ENCODE measurements at places on chromosomes 3 and 15.

GRCh38 chr15:43246261-43246774 is 20.4 kb downstream of the TGM5 start:
- no peak for DNase-seq

- no peak for DNase-seq
These were observed at the start of gene HYAL2 for GRCh38 chr3:50322386-50323091. Gene HYAL2, minus strand, starts transcription at chr3:50322745. Its CDS starts 2,256 bp downstream, at chr3:50320489.

- DNase-seq: no peak
These were observed 70.5 kb upstream of the PPIB start for GRCh38 chr15:64233299-64233698.

- DNase-seq: no peak
These were observed 58.0 kb upstream of the FURIN start for GRCh38 chr15:90810354-90810753.

- no peak for DNase-seq
These were observed 190.9 kb downstream of the ADAMTS9 start for GRCh38 chr3:64496786-64497490.

DNA sequence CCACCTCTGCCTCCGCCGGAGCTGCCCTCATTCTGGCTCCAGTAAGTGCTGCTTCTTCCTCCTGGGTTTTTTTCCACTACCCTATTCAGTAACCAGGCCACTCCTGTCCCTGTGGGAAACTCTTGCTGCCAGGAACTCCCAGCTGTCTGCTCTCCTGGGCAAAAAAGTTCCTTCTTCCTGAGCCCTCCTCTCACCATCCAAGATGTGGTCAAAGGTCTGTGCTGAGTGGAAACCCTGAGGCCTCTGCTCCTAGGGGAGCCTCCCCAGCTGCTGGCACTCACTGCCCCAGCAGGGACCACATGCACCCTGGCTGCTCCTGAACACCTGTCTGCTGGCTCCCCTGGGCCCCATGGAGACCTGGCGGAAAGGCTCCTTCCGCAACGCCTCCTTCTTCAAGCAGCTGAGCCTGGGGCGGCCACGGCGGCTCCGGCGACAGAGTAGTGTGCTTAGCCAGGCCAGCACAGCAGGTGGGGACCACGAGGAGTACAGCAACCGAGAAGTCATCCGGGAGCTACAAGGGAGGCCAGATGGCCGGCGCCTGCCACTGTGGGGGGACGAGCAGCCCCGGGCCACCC is 454 bp downstream of the C15orf62 start:
- no peak for DNase-seq

- no peak for DNase-seq
These were observed 22.0 kb downstream of the RBP1 start for GRCh38 chr3:139517321-139518065.

DNA sequence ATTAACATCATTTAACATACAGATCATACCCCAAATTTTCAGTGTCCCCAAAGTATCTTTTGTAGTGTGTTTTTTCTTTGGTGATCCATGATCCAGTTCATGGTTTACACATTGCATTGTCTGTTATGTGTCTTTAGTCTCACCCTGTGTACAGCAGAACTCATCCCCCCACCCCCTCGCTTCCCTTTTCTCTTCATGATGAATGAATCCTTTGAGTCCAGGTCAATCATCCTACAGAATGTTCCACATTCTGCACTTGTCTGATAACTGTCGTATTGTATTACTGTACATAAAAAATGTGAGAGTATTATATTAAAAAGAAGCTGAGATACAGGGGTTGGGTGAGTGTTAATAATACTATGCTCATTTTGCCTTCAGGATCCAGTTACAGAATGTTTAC is 14.6 kb upstream of the NIT2 start:
- no peak for DNase-seq

- DNase-seq: no peak
These were observed 18.9 kb upstream of the SEMA5B start for GRCh38 chr3:123046262-123047061.

DNA sequence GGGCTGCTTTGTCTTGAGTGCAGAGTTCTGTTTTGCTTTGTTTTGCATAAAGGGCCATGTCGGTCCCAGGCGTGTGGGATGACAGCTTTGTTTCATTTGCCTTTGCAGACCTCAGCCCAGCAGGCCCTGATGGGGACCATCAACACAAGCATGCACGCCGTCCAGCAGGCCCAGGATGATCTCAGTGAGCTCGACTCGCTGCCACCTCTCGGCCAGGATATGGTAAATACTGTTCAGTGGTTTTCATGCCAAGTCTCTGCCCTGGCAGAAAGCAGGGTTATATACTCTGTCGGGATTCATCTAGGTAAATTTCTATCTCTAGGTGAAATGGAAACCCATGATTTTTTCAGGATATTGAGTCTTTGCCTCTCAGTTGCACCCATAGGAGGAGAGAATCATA is 343.9 kb upstream of the TPM1 start:
- DNase-seq: no peak

DNA sequence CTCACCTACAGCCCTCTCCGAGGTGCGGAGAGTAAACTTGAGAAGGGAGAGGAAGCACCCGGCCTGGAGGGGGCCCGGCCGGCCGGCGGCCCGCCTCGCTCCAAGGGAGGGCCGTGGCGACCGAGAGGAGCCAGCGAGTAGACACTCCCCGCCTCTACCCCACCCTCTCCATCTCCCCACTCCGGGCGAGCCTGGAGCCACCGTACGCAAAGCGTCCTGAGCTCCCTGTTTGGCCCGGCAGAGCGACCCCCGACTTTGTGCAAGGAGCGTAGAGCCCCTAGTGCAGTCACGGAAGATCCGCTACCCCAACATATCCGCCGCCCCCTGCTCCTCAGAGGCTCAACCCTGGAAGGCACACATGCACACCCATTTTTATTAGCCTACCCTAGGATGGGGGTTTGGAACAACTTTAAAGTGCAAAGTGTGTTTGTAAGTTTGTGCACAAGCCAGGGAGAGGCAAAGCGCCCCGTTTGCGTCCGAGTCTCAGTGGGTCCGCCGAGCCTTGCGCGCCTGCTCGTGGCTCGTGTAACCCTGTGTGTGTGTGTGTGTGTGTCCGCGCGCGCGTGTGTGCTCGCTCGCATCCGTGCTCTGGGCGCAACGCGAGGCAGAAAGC is 508 bp upstream of the SMAD6 start:
- no peak for DNase-seq

DNA sequence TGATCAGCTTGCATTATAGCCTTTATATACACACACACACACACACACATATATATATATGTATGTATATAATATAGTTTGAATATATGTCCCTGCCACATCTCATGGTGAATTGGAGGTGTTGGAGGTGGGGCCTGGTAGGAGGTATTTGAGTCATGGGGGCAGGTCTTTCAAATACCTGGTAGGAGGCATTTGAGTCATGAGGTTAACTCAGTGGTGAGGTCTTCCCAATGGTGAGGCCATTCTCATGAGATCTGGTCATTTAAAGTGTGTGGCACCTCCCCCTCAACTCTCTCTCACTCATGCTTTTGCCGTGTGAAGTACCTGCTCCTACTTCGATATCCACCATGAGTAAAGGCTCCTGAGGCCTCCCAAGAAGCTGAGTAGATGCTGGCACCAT is 27.5 kb upstream of the FHIT start:
- no peak for DNase-seq

- no peak for DNase-seq
These were observed 53.4 kb downstream of the PSMD6 start for GRCh38 chr3:63969876-63970275.

GRCh38 chr15:61038910-61039309 is 190.2 kb downstream of the RORA start:
- no peak for DNase-seq

DNA sequence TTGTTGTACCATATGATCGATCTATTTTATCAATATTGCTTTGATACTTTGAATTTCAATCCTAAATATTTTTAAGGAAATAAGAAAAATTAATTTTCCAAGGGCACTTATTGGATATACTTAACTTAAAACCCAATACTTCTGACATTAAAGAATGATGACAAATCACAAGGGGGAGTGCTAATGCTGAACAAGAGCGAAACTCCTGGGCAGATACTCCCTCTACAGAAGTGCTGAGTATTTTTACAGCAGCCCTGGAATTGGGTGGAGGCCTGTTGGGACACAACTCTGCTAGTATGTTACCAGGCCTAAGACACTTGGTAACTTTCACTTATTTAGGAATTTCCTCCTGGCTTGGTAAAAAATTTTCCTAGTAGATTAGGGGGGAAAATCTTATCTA is 46.2 kb downstream of the DENND6A start:
- no peak for DNase-seq

GRCh38 chr3:53101956-53102355 is 28.3 kb downstream of the RFT1 start:
- no peak for DNase-seq

- DNase-seq: no peak
These were observed 29.3 kb downstream of the FBN1 start for GRCh38 chr15:48616216-48616615.

- no peak for DNase-seq
These were observed 30.4 kb downstream of the VGLL4 start for GRCh38 chr3:11613319-11613718.

DNA sequence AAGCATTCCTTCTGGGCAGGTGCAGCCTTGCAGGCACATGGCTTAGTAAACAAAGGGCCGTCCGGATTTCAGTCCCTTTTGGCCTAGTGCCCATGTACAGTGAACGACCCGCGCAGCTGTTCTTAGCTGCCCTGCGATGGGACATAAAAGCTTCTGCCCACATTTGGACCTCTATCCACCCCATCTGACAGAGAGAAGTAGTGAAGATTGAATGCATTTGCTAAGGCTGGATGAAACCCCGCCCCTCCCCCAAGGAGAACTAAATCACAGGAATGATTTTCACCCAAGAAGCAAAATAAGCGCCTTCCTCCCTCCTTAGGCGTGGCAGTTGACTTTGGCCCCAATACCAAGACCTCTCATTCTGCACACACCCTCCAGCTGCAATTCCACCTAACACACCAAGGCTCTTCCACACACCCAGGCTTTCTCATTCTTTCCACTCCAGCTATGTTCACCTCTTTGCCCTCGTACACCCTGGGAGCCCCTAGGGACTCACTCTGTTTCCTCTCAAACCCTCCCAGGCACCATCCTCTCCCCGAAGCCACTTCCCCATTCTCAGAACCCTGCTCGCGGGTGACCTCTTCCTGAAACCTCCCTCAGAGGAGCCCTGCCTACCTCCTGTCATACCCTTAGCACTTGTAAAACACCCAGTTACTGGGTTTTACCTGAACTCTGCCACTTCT is 14.1 kb upstream of the HRH1 start:
- DNase-seq: no peak

- DNase-seq: no peak
These were observed 680.6 kb downstream of the EPHA3 start for GRCh38 chr3:89787979-89788378.

DNA sequence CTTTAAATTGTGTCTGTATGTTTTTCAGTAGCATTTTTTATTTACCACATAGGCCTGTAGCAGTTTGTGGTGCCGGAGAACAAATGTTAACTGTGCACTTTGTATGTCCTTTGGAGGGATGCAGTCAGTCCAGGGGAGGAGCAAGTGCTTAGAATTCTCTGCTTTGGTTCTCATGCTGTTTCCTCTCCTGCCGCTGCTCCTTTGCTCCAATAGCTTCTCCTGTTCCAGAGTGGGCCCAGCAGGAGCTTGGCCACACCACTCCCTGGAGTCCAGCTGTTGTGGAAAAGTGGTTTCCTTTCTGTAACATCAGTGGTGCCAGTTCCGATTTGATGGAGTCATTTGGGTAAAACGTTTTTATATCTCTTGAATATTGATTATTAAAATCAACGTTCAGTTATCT is 16.6 kb downstream of the TICRR start:
- no peak for DNase-seq

- DNase-seq: no peak
These were observed 14.0 kb downstream of the IGDCC3 start for GRCh38 chr15:65363766-65364165.

GRCh38 chr3:23246651-23247050 is 43.5 kb downstream of the UBE2E2 start:
- no peak for DNase-seq

DNA sequence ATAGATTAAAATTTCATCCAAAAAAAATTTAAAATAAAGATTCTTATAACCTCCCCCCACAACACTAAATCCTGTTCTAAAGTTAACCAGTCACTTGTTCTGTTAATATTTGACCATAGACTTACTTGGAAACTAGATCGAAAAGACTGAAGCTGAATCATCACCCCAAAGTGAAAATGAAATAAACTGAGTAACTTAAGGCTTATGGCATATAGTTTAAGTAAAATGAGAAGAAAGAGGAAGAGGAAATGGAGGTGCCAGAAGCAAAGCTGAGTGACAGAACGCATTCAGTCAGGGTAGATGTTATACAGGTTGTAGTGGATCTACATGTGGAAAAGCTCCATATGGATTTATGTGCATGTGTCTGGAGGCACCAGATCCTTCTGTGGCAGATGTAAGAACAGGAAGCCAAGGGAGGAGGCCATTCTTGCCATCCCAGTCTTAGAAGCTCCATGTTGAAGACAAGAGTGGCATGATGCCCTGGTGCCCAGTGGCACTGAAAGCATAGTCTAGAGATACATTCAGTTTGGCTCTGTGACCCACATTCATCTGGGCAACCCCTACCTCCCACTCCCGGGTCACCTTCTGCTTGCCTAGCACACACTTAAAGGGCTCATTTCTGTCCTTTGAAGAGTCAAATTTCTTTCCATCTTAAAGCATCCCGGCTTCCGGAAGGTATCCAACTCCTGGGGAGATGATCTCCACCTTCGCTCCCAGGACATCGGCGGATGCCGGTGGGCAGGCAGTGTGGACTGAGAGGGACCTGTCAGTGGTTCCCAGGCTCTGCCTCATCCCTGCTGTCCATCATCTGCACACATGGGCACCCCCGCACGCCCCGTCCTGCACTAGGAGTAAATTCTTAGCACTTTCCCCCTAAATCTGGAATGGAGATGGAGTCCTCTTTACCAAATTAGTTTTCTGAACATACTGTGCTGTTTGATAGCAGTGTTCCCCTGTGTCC is 90.8 kb downstream of the NEO1 start:
- no peak for DNase-seq

- no peak for DNase-seq
These were observed 56.1 kb upstream of the RNF7 start for GRCh38 chr3:141682007-141682406.

- no peak for DNase-seq
These were observed 39.4 kb downstream of the CD200 start for GRCh38 chr3:112372396-112372795.

- peak; percentile 93 for DNase-seq
These were observed at the start of gene TMEM108 for GRCh38 chr3:133038089-133038730. Gene TMEM108, plus strand, starts transcription at chr3:133038391.

GRCh38 chr3:151580591-151580990 is 119.7 kb upstream of the IGSF10 start:
- DNase-seq: no peak

GRCh38 chr3:173986861-173987410 is 589.4 kb downstream of the NLGN1 start:
- no peak for DNase-seq

- no peak for DNase-seq
These were observed 246.5 kb downstream of the EPHB1 start for GRCh38 chr3:135041601-135042000.

GRCh38 chr15:64037966-64038365 is 8.3 kb downstream of the DAPK2 start:
- DNase-seq: no peak

DNA sequence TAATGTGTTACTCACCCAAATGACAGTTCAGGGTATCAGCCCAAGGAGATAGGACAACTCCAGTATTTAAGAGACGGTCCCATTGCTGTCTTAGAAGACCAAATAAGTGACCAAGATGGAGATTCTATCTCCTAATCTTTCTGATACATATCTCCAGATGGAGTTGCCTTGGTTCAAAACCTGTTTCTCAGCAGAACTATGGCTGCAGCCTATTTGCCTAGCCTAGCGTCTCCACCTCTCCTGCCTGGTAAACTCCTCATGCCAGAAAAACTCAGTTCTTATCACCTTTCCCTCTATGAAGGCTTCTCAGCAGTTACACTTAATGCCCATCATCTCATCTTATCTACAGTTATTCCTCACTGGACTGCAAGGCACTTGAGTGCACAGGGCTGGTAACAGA is 1.2 kb upstream of the CSPG5 start:
- no peak for DNase-seq

Measured in NCI-H1436 treated with DMSO at 0.1 percent for 48 hours (cell line).